ENCODE measurements at places on chromosomes 13 and 19.

- no peak for DNase-seq
Measured at GRCh38 chr19:35369522-35369921, 1.3 kb upstream of the GPR42 start.

DNA sequence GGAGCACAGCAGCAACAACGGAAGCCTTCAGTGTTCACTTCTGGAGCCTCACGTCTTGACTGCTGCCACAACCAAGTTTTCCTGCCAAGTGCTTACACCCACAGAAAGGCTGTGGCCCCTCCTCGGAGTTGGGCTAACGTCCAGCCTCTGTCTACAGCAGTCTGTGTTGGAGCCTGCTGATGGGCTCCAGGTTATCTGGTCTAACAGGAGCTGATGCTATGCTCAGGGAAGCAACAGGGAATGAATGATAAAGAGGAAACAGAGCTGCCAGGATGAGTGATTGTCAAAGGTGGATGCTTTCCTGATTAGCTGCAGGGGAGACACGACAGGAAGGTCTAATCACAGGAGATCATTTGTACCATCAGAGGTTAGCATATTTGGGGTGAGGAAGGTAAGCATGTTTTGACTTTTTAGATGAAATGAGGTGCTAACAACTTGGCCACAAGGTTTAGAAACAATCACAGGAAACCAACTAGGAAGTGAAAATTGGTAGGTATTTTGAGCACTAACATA is 53.8 kb upstream of the RCBTB2 start:
- DNase-seq, result no peak

DNA sequence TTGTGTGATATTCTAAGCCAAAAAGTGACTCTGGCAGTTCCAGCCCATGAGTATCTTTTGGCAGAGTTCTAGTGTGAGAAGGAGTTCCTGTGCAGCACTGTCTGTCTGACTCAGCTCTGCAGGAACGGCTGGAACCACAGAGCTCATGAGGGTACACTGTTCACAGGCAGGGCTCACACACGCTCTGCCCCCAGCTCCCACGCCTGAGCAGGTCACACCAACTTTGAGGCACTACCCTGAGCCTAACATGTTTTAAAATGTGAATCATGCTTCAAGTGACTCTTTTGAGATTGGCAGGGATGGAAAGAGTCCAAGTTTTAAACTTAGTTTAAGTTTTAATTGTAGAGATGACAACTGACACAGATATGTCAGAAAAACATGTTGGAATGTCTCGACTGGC is 1203.3 kb downstream of the UQCRFS1 start:
- no peak for DNase-seq

DNA sequence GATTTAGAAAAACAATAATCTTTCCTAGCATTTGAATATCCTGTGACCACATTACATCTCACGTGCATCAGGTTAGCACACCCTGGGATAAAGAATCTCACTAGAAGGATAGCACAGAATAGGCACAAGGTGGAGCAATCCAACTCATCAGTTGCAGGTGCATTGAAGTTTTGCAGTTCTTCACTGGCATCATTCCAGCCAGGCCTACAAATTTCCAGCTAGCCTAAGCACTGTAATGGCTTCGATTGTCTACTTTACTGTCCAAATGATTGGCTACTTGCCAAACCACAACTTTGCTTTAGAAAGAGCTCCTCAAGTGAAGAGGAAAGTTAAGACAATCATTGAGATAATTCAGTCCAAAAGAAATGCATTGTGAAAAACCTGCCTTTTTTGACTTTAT is 89.5 kb downstream of the SPRY2 start:
- DNase-seq, result no peak

DNA sequence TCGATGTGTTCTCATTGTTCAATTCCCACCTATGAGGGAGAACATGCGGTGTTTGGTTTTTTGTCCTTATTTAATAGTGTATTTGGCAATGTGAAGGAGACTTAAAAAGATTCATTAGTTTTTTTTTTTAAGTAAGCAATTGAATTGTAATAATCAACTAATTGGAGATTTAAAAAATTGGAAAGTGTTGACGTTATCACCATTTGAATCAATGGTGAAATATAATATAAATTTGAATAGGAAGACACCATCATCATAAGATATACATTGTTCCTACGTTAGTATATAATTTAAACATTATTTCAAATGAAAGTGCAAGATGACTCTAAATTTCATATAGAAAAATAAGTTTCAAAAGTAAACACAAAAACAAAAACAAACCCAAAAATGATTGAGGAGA is 2858.1 kb upstream of the PCDH20 start:
- DNase-seq, result no peak

DNA sequence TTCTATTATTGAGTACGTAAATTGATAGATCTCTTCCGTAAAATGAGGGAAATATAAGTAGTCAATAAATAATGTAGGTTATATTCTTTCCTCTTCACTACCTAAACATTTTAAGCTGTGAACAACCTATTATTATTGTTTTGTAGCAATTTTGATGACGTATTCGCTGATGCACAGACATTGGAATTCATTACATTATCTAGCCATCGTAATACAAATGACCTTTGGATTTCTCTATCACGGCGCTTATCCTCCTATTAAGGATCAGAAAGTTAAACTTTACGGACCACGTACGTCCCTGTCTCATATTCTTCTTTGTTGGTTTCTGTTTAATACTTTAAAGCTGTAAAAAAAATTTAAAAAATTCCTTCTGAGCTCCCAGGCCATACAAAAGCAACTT is 264.9 kb downstream of the ITGBL1 start:
- no peak for DNase-seq

GRCh38 chr19:30119180-30119908 is 177.3 kb downstream of the URI1 start:
- DNase-seq, result no peak

DNA sequence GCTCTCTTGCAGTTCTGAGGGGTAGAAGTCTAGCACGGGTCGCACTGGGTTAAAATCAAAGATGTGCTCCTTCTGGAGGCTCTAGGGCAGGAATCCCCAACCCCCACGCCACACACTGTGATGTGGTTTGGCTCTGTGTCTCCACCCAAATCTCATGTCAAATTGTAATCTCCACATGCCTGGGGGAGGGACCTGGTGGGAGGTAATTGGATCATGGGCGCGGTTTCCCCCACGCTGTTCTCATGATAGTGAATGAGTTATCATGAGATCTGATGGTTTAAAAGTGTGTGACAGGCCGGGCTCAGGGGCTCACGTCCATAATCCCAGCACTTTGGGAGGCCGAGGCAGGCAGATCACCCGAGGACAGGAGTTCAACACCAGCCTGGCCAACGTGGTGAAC is 26.6 kb upstream of the CALM3 start:
- peak; percentile 12 for DNase-seq

- no peak for DNase-seq
Measured at GRCh38 chr13:95540888-95541287, 11.6 kb upstream of the CLDN10 start.

GRCh38 chr13:25280396-25280795 is 6.9 kb downstream of the MTMR6 start:
- no peak for DNase-seq

- DNase-seq, result peak; percentile 92
Measured at GRCh38 chr19:45467456-45468158, at the start of gene FOSB. Gene FOSB, plus strand, starts transcription at chr19:45467996. Its CDS starts 591 bp downstream, at chr19:45468587.

DNA sequence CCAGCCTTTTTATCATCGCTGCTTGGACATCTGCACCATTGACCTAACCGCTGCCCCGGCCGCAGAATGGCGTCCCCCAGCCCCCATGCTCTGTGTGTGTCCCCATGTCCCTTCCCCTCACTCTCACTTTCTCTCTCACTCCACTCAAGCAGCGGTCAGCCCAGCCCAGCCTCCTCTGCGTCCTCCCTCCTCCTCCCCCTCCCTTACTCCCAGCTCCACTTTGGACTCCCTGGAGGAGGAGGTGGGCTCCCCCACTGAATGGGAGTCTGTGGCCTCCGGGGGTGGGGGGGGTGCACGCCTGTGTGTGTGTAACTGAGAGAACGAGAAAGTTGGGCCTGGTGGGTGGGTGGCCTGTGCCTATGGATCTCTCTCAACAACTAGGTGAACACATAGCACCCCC is 2.2 kb downstream of the MAP2K7 start:
- no peak for DNase-seq

DNA sequence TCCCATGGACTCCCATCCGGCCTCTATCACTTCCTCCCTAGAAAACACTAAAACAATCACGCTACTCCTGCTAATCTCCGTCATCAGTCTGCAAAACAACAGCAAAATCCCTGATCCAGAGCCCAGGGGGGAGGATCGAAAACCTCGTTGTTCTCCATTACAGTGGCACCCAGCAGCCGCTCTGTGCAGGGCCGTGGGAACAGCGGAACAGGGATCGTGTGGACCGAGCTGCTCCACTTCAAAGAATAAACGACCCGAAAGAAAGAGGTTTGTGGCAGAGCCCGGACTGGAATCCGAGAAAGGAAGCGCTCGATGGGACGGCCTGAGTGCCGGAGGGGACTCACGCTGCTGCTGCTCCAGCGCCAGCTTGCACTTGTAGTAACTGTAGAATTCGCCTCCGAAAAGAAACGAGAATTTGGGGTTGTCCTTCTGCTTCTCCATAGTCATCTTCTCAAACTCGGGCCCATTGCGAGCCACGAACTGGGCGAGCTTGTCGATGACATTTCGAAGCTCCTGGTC is 652 bp downstream of the CHERP start:
- no peak for DNase-seq

DNA sequence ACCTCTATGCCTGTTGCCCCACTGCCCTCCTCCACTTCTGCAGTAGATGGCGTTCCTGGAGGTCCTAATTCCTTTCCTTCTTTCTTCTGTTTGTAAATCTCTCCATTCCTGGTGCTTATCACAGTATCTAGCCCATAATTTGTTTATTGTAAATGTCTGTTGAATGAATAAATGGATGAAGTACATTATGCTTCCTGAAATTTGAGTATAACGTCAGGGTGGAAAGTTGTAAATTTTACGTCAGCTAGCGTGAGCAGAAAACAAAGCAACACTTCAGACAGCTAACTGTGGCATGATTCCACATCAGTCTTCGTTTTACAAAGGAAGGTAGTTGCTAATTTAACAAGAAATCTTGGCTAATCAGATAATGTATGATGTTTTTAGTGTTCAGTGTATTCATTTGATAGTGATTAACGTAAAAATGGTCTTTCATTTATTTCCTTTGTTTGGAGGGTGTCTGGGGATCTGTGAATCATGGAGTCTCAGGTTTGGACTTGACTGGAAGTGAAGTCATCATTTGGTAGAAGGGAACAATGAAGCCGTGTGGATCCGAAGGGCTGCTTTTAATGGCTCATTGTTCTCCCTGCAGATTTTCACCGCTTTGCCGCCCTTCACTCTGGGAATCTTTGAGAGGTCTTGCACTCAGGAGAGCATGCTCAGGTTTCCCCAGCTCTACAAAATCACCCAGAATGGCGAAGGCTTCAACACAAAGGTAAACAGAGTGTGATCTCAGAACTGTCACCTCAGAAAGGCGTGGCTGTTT is 215.1 kb downstream of the SHISA2 start:
- no peak for DNase-seq

- DNase-seq, result no peak
Measured at GRCh38 chr13:27797228-27797624, 4.9 kb downstream of the GSX1 start.

GRCh38 chr13:31982540-31982939 is 49.0 kb upstream of the FRY start:
- no peak for DNase-seq

GRCh38 chr19:29376855-29377354 is 148.9 kb upstream of the VSTM2B start:
- no peak for DNase-seq

GRCh38 chr13:23436680-23437079 is 3.2 kb upstream of the SACS start:
- no peak for DNase-seq

- DNase-seq, result no peak
Measured at GRCh38 chr19:31220540-31220939, 128.7 kb downstream of the TSHZ3 start.

GRCh38 chr19:20662421-20663105 is 1.2 kb upstream of the ZNF626 start:
- DNase-seq, result no peak

DNA sequence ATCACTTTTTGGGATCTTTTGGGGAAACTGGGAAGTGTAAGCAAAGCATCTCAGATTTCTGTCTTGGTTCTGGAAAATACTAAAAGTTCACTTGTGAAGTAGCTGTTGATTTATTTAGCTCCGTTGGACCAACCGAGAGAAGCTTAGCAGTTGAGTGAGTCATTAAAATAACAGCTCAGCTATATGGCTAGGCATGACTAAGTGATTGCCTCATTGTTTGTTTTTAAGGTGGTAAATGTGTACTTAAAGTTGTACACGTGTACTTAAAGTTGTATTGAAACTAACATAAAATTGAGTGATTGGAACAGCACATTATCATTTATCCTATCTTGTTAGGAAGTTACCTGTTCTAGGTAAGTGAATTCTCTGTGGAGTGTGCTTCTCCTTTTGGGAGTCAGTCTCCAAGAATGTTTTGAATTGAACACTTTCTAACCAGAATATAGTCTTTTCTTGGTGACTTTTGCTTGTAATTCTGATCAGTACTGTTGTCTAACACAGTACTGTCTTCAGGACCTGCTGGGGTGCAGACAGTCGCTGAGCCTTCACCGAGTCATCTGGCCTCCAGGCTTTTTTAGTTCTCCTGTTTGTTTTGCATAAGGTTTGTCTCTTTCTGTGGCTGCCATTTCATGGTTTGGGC is 2.9 kb upstream of the DCUN1D2 start:
- DNase-seq, result no peak

DNA sequence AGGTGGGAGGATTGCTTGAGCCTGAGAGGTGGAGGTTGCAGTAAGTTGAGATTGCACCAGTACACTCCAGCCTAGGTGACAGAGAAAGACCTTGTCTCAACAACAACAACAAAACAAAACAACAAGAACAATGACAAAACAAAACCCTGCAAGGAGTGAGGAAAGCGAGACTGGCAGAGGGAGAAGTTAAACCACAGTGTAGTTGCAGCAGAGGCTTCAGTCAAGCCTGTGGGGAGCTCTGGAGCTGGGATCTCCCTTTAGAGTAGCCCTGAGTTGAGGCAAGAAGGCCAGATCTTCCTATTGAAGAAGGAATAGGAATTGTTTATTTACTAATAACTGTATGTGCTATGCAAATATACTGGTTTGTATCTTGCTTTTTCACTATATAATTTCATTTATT is 25.3 kb upstream of the RNASEH2B start:
- no peak for DNase-seq

GRCh38 chr13:110005563-110005962 is 219.2 kb upstream of the IRS2 start:
- no peak for DNase-seq

DNA sequence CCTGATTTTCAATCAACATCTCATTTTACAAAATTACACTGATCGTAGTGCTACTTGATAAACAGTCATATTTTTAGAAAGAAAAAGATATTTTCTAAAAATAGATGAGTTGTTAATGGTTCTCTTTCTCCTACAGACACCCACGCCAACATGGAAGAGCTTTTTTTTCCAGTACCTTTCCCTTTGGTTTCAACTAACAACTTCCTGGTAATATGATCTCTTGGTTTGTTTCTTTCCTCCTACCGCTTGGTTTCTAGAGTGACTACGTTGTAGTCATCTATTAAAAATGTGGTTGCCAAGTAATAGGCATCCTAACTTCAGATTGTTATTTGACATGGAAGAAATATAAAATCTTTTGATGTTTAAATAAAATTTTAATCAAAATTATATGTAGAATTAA is 189.0 kb downstream of the LACC1 start:
- DNase-seq, result no peak

- DNase-seq, result peak; percentile 93
Measured at GRCh38 chr19:35740423-35741202, 1.6 kb downstream of the IGFLR1 start.
